Iris pigment epithelial cell (primary cell): ENCODE measurements at places on chromosomes 5 and 9.

- no peak for DNase-seq
These were observed 73.6 kb downstream of the EPB41L4B start for GRCh38 chr9:109247228-109247627.

DNA sequence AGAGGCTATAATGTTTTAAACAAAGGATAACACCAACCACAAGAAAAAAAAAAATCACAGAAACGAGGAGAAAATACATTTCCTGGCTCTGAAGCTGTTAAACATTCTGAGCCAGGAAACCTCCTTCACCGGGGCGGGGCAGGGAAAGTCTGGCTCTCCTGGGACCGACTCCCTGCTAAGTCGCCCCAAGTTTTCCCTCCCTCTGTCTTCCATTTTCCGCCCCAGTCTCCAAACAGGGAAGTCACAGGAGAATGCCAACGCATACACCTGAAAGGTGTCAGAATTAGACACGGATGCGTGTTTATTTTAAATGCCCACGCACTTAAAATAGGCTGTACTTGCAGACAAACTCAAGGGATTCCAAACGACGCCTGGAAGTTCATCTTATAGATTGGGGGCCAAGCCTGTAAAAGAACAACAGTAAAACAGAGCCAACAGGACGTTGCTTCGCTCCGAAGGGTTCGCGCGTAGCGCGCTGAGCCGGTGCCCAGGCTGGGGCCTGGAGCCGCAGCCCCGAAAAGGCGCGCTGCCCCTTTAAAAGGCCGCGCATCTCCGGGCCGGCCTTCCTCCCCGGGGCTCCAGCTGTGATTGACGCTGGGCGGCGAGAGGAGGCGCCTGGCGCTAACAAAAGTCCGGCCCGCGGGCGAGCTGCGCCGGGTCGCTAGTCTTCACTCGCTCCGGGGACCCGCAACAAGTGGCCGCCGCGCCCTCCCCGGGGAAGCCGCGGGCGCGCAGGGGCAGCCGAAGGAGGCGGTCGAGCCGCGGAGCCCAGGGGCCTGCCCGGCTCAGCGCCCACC, at the start of gene FBXL7:
Gene FBXL7 (plus strand): TSS at position 653 of the 797 bp plus-strand sequence.
- DNase-seq = peak; percentile 85

GRCh38 chr5:88888291-88888690, 5.3 kb upstream of the MEF2C start:
- no peak for DNase-seq

GRCh38 chr5:159459951-159460538, 129.8 kb upstream of the IL12B start:
- peak; percentile 58 for DNase-seq

GRCh38 chr5:173623789-173624188, 7.3 kb upstream of the BOD1 start:
- no peak for DNase-seq

DNA sequence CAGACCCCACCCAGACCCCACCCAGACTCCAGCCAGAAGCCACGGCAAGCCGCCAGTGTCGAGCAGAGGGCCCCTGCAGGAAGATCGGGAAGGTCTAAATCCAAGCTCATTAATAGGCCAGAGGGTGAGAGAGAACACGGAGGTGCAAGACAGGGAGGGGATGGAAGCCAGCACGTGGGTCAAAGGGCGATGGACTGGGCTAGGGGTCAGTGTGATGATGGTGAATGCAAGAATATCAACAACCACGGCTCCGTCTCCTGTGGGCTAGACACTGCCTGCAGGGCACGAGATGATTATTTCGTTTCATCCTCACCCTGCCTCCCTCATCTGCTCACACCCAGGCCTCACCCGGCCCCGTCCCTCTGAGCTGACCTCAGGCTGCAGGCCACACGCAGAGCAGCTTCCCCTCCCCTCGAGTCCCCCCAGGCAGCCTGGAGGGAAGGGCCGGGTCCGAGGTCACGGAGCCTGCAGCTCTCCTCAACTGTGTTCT, 122.0 kb downstream of the COL23A1 start:
- DNase-seq = no peak

DNA sequence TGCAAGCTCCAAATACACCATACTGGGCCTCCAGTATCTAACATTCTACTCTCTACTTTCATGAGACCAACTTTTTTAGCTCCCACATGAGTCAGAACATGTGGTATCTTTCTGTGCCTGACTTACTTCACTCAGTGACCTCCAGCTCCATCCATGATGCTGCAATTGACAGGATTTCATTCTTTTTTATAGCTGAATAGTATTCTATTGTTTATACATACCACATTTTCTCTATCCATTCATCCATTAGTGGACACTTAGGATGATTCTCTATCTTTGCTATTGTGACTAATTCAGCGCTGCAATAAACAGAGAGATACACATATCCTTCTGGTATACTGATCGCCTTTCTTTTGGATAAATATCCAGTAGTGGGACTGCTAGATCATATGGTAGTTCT, 68.5 kb downstream of the EPB41L4A start:
- DNase-seq = no peak

- no peak for DNase-seq
These were observed 23.5 kb upstream of the SUSD1 start for GRCh38 chr9:112198646-112199045.

DNA sequence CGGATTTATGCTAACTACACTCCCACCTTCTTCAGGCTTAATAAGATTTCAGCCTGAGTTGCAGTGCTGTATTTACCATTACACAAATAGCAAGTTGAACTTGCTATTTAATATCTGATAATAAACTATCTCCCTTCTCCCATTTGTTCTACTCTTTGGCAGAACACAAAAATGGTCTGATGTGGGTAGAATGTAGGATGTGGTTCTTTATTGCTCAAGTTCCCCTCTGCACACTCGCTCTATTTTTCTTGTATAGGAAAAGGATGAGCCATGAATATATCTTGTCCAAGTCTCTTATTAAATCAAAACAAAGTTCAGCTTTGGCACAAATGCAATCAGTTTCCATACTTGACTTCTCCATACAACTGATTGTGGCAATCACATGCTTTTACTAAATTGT, 37.2 kb upstream of the KIF2A start:
- DNase-seq = no peak

- DNase-seq = no peak
These were observed 116.0 kb downstream of the PSD2 start for GRCh38 chr5:139911425-139912120.

- no peak for DNase-seq
These were observed 188.1 kb upstream of the DMRT1 start for GRCh38 chr9:653421-653820.

DNA sequence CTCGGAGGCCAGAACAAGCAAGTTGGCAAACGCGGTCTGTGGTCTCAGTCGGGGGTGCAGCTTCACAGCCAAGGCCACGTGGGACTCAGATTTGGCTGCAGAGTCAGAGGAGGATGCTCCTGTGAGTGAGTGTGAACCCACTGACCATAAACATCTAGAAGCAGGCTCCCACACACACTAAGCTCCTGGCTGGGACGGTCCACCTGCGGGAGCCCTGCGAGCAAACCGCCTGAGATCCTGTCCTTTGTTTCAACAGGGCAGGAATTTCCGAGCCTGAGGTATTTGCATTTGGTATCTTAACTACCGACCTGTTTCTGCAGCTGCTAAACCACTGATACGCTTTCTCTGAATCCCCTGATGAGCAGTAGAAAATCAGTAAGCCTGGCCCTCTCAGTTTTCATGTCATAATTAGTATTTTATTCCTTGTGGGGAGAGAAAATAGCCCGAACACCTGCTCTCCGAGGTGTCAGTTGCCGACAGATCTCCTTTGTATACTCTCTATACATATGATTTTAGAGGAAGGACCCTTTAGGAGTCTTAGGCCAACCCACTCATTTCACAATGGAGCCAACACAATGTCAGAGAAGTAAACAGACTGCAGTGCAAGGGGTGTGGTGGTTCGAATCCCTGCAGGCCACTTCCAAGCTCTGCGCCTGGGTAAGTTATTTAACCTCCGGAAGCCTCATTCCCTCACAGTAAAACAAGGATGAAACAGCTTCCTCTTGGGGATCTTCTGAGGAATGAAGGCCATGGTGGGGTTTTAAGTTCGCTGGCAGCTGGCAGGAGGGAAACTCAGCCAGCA, 40.9 kb upstream of the PWWP2A start:
- no peak for DNase-seq

DNA sequence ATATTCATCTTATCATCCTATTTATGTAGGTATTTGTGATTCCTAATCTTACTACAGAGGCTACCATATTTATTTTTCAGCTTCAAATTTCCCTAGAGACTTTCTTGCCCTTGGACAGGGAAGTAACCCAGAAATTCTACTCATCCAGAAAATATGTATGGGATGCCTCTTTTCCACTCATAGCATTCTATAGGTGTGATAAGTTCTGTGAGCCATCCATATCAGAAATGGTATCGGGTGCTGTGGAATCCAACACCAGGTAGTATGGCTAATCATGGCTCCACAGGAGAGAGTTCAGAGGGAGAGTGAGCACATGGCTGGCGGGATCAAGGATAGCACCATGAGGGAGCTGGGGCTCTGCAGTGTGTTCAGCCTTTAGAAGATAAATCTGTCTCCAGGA, 349.3 kb upstream of the ACTBL2 start:
- no peak for DNase-seq
